Left ventricle myocardium inferior (tissue), 1 donor: ENCODE measurements at places on chromosomes 12 and 14. TPM values are rescaled to one million over a fixed set of nuclear protein-coding genes. Genes with fewer than 3 reads are reported as not detected.

GRCh38 chr12:50066402-50066801 is 9.0 kb downstream of the ASIC1 start:
- no peak overlapping the region for H3K27ac ChIP-seq
- no peaks in the 10 kb centered on the region for H3K36me3 ChIP-seq

- no peaks in the 10 kb centered on the region for H3K27me3 ChIP-seq
- H3K36me3 ChIP-seq = no peaks in the 10 kb centered on the region
- peaks cover 52% of the 10 kb centered on the region for H3K4me1 ChIP-seq
- H3K4me3 ChIP-seq = no peak overlapping the region
Observed at GRCh38 chr12:119202544-119202943, 23.8 kb downstream of the HSPB8 start.

DNA sequence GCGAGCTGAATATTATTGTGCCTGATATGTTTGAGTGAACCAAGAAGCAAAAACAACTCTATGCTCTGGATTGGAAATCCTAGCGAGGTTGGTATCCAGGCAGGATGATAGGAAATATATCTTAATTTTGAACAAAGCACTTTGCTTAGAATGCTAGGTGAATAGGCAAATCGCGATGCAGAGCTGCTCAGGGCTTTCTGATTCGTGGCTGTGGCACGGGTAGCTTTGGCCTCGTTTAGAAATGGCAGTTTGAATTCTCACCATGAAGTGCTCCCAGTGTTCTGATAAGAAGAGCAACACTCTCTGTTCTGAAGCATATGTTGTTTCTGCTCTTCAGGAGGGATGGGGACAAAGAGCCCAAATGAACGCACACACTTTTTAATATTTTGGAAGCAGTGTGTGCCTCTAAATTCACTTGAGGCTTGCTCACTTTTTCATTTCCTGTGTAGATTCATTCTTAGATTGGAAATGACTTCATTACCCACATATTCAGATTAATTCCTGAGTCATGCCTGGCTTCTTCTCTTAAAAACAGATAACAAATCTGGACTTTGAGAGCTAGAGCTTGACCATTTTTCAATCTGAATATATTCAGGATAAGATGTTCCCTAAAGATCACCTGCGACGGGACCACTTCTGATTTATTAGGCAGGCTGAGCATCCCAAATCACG is 200.9 kb downstream of the RPAP3 start:
- no peaks in the 10 kb centered on the region for H3K27me3 ChIP-seq
- H3K4me1 ChIP-seq = no peaks in the 10 kb centered on the region
- no peak overlapping the region for H3K4me3 ChIP-seq
- no peak overlapping the region for H3K27ac ChIP-seq
- no peaks in the 10 kb centered on the region for H3K36me3 ChIP-seq

- no peaks in the 10 kb centered on the region for H3K27me3 ChIP-seq
- no peaks in the 10 kb centered on the region for H3K36me3 ChIP-seq
- peak overlapping the region; percentile 97 for H3K27ac ChIP-seq
Observed at GRCh38 chr14:66508547-66508845, 549 bp downstream of the GPHN start.

DNA sequence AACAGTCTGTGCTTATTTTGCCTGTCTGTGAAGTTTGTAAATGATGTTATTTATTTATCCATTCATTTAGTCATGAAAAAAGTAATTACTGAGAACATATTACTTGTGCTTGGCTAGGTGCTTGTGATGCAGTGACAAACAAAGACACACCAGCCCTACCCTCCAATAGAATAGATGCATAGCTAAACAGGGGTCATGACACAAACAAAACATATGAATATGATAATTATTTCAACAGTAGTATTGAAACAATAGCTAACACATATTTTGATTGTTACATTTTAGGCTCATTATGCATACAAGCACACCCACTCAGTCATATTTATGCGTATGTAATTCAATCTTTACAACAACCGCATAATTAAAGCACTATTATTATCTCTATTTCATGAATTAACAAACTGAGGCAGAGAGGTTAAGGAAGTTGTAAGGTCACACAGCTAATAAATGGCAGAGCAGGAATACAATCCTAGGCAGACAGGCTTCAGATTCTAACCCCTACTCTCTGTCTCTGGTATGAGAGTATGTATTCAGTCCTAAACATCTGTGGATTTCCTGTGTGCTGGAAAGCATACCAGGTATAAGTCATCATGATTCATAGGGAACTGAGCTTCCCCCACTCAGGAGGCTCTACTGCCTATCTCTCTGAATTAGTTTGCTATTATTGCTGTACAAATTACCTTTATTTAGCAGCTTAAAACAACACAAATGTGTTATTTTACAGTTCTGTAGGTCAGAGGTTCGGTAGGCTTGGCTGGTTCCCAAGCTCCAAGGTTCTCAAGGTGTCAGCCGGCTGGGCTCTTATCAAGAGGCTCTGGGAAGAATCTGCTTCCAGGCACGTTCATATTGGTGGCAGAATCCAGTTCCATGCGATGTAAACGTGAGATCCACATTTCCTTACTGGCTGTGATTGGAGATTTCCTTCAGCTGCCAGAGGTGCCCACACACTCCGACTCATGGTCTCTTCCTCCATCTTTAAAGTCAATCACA is 509.4 kb downstream of the GALC start:
- no peaks in the 10 kb centered on the region for H3K27me3 ChIP-seq
- no peaks in the 10 kb centered on the region for H3K36me3 ChIP-seq
- no peak for DNase-seq
- H3K27ac ChIP-seq = no peak overlapping the region
- H3K4me3 ChIP-seq = no peak overlapping the region
- H3K4me1 ChIP-seq = no peaks in the 10 kb centered on the region

DNA sequence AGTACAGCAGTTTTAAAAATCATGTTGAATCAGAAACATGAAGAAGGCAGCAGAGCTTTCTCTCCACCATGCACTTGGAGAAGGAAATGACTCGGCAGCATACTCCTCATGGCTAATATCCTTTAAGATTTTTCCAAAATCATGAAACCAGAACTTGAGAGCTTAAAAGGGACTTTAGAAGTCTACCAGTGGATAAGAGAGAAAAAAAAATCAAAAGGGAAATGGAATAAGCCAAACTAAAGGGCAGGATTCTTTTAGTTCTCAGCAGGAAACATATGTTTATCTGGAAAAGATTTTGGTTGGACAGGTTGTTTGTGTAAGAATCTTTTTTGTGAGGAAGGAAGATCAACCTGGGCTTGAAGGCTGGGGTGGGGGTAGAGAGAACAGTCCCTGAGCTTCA is 111.8 kb downstream of the PRKCH start:
- H3K27me3 ChIP-seq = no peaks in the 10 kb centered on the region
- no peak overlapping the region for H3K4me3 ChIP-seq
- no peaks in the 10 kb centered on the region for H3K36me3 ChIP-seq
- peak overlapping the region; percentile 60 for H3K27ac ChIP-seq

GRCh38 chr12:103771466-103771865 is 69.6 kb downstream of the NT5DC3 start:
- no peak for DNase-seq
- no peak overlapping the region for H3K4me3 ChIP-seq
- H3K27me3 ChIP-seq = no peaks in the 10 kb centered on the region
- H3K4me1 ChIP-seq = peaks cover 9% of the 10 kb centered on the region

GRCh38 chr14:23379366-23380196 is 2.7 kb downstream of the CMTM5 start:
- peak; percentile 60 for DNase-seq
- peak overlapping the region; percentile 48 for H3K27ac ChIP-seq
- H3K27me3 ChIP-seq = peaks cover 7% of the 10 kb centered on the region

GRCh38 chr14:59301354-59301753 is 112.9 kb downstream of the DAAM1 start:
- H3K36me3 ChIP-seq = no peaks in the 10 kb centered on the region
- H3K4me3 ChIP-seq = no peak overlapping the region
- H3K4me1 ChIP-seq = peaks cover 93% of the 10 kb centered on the region
- no peaks in the 10 kb centered on the region for H3K27me3 ChIP-seq
- H3K27ac ChIP-seq = peak overlapping the region; percentile 23
- no peak for DNase-seq

GRCh38 chr12:509500-509899 is 49.8 kb downstream of the B4GALNT3 start:
- peaks cover 49% of the 10 kb centered on the region for H3K4me1 ChIP-seq
- no peak overlapping the region for H3K4me3 ChIP-seq
- H3K27me3 ChIP-seq = no peaks in the 10 kb centered on the region
- peak overlapping the region; percentile 30 for H3K27ac ChIP-seq
- DNase-seq = no peak

- H3K36me3 ChIP-seq = no peaks in the 10 kb centered on the region
- DNase-seq = no peak
Observed at GRCh38 chr12:2306012-2306411, 253.2 kb downstream of the CACNA1C start.

- DNase-seq = no peak
- H3K27me3 ChIP-seq = peaks cover 32% of the 10 kb centered on the region
- H3K4me1 ChIP-seq = peaks cover 70% of the 10 kb centered on the region
- H3K4me3 ChIP-seq = peak overlapping the region; percentile 91
- H3K36me3 ChIP-seq = no peaks in the 10 kb centered on the region
- H3K27ac ChIP-seq = peak overlapping the region; percentile 82
Observed at GRCh38 chr12:117098361-117099217, 627 bp downstream of the TESC start.

DNA sequence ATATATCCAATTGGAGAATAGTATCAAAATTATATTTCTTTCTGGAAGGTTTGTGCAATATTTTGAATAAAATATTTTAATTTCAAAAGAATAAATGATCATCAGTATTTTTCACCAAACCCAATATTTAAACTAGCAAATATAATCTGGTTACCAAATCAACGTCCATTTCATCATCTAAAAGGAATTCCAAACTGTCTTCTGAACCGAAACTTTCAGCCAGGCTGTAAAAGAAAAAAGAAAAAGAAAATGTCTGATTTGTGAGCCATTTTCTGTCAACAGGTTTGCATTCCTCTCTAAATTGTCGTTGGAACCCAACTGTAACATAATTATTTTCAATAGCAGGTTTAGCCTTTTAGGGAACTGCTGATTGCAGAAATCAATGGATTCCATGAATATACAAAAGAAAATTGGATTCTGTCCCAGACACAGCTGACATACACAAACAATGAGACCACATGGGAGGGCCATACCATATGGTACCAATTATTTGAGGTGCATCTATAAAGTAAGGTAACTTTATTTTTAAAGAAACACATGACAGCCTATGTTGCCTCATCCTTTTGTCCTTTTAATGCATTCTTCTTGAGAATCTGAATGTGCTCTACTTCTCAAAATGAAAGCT is 22.7 kb downstream of the SNRPF start:
- no peaks in the 10 kb centered on the region for H3K36me3 ChIP-seq
- no peak overlapping the region for H3K4me3 ChIP-seq
- H3K27me3 ChIP-seq = no peaks in the 10 kb centered on the region
- peaks cover 14% of the 10 kb centered on the region for H3K4me1 ChIP-seq
- no peak for DNase-seq

GRCh38 chr12:56161690-56162351 is 3.7 kb downstream of the MYL6 start:
- no peaks in the 10 kb centered on the region for H3K27me3 ChIP-seq
- peaks cover 58% of the 10 kb centered on the region for H3K4me1 ChIP-seq
- peaks cover 75% of the 10 kb centered on the region for H3K36me3 ChIP-seq
- peak overlapping the region; percentile 75 for H3K4me3 ChIP-seq
- DNase-seq = no peak

- peaks cover 21% of the 10 kb centered on the region for H3K27me3 ChIP-seq
- DNase-seq = no peak
- no peak overlapping the region for H3K27ac ChIP-seq
- no peak overlapping the region for H3K4me3 ChIP-seq
- no peaks in the 10 kb centered on the region for H3K36me3 ChIP-seq
- no peaks in the 10 kb centered on the region for H3K4me1 ChIP-seq
Observed at GRCh38 chr14:54312166-54312801, 84.5 kb upstream of the CDKN3 start.

DNA sequence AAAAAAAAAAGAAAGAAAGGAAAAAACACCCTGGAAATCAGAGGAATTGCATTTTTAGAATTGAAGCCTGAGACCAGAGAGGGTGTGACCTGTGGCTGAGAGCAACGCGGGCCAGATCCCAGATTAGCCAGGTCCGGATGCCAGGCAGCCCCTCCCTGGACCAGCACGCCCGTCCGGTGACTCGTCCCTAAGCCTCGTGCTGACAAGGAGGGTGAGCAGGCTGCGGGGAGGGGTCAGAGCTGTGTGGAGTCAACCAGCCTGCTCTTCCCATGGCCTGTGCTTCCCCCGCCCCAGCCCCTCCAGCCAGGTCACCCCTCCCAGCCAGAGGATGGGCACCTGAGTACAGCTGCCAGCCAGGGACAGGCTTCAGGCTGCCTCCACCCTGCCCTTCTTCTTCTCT is 4.2 kb upstream of the KLC1 start:
- no peaks in the 10 kb centered on the region for H3K27me3 ChIP-seq
- DNase-seq = peak; percentile 72
- H3K27ac ChIP-seq = peak overlapping the region; percentile 76
- peak overlapping the region; percentile 19 for H3K4me3 ChIP-seq

DNA sequence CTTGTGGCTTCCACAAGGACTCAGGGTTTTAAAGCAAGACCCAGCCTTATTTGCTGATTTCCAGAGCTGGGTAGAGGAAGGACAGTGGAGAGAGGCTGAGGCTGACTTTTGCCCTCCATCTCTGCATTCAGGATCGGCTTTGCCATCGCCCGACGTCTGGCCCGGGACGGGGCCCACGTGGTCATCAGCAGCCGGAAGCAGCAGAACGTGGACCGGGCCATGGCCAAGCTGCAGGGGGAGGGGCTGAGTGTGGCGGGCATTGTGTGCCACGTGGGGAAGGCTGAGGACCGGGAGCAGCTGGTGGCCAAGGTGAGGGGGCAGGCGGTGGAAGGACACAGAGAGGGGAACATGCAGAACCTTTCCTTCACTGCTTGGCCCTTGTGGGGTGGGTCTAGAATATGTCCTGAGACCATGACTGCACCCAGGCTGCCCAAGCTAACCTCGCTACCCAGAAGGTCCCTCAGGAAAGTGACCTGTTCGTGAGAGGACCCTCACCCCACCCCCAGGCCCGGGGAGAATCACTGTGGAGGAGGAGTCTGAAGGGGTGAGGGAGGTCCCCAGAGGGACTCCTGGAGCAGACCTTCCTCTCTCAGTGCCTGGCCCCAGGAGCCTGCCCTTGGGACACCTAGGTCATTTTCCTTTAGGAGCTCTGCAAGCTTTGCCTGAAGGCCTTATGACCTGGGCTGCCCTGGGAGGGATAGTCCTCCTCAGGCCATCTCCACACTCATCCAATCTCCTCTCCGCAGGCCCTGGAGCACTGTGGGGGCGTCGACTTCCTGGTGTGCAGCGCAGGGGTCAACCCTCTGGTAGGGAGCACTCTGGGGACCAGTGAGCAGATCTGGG is 3.1 kb downstream of the DHRS2 start:
- H3K27me3 ChIP-seq = no peaks in the 10 kb centered on the region
- H3K4me1 ChIP-seq = peaks cover 5% of the 10 kb centered on the region
- no peak for DNase-seq
- no peaks in the 10 kb centered on the region for H3K36me3 ChIP-seq

The KLRC3 gene
- not detected for total RNA-seq

The PTGER2 gene
- 0.60 TPM for total RNA-seq

The SYCP3 gene
- not detected for total RNA-seq

The NANOG gene
- not detected for total RNA-seq

The PLEK2 gene
- total RNA-seq = not detected

The RAD51AP1 gene
- 1.2 TPM for total RNA-seq

The DIO2 gene
- 6.4 TPM for total RNA-seq

The TAMALIN gene
- total RNA-seq = 20.0 TPM
